ENCODE measurements at places on chromosomes 4 and X. TPM values are rescaled to one million over a fixed set of nuclear protein-coding genes. Genes with fewer than 3 reads are reported as not detected.

The HOPX gene
- 2.6 TPM for total RNA-seq

The PACRGL gene
- total RNA-seq: 14.6 TPM

The HELQ gene
- total RNA-seq: 14.1 TPM

The TEX11 gene
- not detected for total RNA-seq

The TLL1 gene
- total RNA-seq: 32.7 TPM

Data from dermis blood vessel endothelial cell (primary cell).